ENCODE measurements at places on chromosomes 2 and 18.

- DNase-seq, result no peak
These were observed 82.9 kb downstream of the MSH2 start for GRCh38 chr2:47485751-47486300.

GRCh38 chr2:182049372-182050148 lies 63.9 kb downstream of the PPP1R1C start:
- DNase-seq, result no peak

DNA sequence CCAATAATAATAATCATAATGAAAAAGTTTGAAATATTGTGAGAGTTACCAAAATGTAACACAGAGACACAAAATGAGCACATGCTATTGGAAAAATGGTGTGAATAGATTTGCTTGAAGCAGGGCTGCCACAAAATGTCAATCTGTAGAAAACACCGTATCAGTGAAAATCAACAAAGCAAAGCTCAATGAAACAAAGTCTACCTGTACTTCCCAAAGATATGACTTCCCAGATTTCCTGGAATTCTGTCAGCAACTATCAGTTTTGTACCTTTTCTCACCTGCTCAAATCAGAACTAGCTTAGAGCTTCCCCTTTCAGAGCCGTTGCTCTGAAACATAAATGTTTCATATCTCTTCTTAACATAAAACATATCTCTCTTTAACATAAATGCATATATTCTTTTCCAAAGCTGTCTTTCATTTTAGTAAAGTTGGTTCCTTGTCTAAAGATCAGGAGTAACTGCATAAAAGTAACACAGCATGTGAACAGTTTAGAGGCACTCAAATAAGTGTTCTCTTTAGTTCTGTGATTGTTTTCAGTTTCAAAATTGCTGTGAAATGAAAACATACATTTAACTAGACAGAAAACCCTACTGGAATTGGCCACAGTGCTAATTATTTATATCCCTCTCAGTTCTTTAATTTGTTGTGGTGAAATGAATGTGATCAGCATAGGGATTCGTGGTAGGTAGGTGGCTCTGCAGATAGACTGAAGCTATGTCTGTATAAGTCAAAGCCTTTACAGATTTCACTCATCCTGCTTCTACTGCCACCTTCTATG lies 262.5 kb downstream of the KCNJ3 start:
- no peak for DNase-seq

- peak; percentile 63 for DNase-seq
These were observed 3.5 kb upstream of the BCL2 start for GRCh38 chr18:63322908-63323634.

DNA sequence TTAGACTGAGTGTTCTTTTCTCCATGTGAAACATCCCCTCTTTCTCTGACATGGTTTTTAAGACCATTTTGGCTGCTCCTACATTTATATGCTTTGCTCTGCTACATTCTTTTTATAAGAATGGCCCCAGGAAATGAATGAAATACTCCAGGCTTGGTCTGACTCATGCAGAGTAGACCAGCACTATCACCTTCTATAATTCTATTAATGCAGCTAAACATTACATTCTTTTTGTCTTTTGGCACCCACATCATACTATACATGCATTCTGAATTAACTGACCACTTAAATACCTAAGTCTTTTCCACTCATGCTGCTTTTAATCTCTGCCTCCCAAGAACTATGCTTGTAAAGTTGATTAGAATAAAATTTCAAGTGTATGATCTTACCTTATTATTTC lies 94.1 kb downstream of the AAK1 start:
- DNase-seq, result no peak

DNA sequence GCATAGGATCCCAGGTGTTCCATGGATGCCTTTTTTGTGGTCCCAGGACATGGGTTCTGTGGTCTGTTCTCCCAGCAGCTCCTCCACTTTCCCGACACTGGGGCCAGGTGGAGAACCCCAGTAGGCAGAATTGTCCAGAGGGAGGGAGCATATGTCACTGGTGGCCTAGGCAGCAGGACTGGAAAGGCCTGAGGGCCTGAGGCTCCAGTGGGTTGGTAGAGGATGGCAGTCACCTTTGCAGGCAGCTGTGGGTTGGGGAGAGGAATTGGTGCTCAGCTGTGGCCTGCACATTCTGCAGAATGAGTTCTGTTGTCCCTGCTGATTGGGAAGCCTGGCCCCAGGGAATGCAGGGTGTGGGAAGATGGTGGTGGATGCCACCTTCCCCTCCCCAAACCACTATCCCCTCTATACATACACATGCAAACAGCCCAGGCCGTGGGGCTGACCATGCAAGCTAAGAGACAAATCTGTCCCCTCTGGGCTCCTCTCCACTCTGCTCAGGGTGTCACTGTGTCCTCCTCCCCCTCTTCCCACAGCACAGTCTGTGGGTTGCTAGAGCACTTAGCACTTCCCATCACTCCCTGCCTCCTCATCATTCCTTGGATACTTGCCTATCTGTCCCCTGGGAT lies 11.4 kb downstream of the CTIF start:
- no peak for DNase-seq

DNA sequence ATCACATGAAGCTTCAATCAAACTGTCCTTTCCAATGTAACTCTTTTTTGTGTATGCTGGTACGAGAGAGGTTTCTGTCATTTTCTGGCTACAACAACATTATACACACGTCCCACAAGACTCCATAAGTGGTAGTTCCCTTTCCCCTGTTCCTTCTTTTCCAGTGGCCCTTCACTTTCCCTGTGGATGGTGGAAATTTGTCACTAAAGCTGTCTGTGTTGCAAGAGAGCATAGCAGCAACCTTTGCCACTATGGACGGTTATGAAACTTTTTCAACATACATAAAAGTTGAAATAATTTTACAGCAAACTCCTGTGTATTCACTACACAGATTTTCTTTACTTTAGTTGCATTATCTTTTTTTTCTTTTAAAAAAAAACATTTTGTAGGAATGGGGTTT lies 18.7 kb downstream of the DBI start:
- no peak for DNase-seq

DNA sequence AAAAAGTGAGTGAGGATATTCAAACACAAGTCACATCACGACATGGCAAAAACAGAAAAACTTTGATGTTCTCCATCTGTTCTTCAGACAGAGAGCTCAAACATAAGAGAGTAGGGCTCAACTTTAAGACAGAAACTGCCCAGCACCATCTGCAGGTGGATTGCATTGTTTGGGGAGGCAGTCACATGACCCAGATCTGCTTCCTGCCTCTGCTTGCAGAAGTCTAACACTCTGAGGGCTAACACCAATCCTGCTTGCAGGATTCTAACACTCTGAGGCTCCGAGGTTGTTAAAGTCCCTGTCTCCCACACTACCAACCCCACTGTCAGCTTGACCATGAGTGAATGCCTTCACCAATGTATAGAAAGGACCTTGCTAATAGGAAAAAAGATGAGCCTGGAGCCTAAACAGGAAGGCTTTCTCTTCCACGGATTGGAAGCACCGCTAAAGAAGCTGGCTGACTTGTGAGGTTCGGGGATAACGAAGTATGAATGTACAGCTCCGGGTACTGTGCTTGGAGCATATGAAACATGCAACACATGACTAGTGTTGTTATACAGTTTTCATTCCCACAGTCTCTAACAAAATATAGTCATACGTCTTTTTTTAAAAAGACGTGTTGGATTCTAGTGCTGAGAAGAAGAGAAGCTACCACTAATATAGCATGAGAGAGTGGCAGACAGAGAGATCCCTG lies 176.6 kb upstream of the CREB1 start:
- peak; percentile 8 for DNase-seq

DNA sequence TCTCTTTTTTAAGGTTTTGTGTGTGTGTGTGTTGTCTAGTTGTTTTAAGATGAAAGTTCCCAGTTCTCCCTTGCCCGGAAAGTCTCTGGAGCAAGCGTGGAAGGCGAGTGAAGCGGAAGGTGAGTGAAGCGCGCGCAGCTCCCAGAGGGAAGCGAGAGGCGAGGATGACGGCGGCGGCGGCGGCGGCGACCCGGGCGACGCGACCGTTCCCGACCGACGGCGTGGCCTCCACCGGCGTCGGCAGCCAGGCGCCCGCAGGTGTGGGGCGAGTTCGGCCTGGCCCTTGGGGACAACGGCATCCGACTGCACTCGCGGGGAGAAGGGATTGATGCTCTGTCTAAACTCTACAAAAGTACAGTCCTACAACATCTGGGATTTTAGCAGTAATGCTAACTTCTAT lies 321.9 kb downstream of the CELF4 start:
- DNase-seq, result no peak

- no peak for DNase-seq
These were observed 119.1 kb downstream of the BAZ2B start for GRCh38 chr2:159497256-159497655.

- no peak for DNase-seq
These were observed 431 bp upstream of the EIF5B start for GRCh38 chr2:99336804-99337112.

All from naive thymus-derived CD4-positive, alpha-beta T cell (primary cell).